Motor neuron (in vitro differentiated cells): ENCODE measurements at places on chromosomes 7 and 10. TPM values are rescaled to one million over a fixed set of nuclear protein-coding genes. Genes with fewer than 3 reads are reported as not detected.

DNA sequence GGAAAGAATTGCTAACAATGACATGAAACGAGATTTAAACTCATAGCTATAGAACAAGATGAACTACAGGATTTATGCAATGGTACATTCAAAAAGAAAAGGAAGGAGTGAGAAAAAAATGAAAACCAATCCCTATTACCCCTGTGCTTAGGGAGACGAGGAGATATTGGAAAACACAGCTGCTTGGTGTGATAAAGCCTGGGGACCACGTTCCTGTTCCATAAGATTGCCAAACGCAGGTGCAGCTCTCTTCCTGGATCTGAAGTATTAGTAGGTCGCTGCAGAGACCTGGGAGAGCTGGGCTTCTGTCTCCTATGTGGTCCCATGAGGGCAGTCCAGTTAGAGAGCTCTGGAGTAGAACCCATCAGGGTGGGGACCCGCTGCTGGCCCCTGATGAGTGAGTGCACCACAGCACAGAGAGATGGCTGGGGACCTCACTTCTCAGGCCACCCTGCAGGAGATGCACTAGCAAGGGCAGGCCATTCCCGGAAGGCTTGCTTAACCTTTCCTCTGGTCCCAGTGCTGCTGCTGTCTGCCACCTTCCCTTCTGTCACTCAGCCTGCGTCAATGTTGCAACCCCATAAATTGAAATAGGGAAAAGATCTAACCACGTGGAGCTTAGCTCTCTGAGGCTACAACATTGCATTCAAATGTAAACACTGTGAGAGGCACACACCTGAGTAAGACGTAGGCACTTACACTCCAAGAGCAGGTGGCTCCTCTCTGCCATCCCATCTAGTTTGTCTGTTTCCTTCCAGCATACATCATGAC lies 57.9 kb downstream of the MTPN start:
- ATAC-seq = no peak

DNA sequence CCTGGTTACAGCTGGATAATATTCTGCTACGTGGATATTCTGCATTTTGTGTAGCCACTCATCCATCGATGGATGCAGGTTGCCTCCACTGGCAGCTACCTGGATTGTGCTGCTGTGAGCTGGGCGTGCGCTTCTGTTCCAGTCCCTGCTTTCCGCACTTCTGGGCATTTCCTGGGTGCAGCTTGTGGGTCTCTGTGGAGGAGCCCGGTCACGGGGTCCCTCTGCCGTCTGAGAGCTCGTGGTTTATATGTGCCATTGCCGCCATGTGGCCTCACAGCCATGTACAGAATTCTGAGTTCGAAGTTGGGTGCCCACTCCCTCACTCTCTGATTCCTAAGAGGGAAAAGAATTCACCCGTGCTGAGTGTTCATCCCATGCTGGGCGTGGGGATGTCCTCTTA lies 38.3 kb downstream of the JAKMIP3 start:
- ATAC-seq = no peak

- no peak for ATAC-seq
Observed at GRCh38 chr7:7157887-7158271, 24.5 kb upstream of the C1GALT1 start.

- ATAC-seq = no peak
Observed at GRCh38 chr10:10657139-10657760, 360.4 kb upstream of the CELF2 start.

DNA sequence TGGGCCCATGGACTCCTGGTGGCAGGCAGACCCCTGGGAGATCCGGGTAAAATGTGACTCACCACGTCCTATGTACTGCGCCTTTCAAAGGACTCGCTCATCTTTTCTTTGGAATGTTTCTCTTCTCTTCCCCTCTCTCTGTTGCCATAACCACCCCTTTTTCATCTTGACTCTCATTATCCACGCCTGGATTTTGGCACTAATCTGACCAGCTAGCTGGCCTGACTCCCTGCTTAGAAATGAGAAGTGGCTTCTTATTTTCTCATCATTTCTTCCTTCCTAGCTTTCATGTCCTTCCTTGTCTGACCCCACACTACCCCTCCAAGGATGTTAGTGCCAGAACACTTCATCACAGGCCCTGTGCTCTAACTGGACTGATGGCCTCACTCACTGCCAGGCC lies 98.0 kb upstream of the FAM171A1 start:
- ATAC-seq = no peak

- no peak for ATAC-seq
Observed at GRCh38 chr7:143381427-143382125, 431 bp downstream of the ZYX start.

- no peak for ATAC-seq
Observed at GRCh38 chr10:29131952-29132547, 156.8 kb upstream of the LYZL1 start.

DNA sequence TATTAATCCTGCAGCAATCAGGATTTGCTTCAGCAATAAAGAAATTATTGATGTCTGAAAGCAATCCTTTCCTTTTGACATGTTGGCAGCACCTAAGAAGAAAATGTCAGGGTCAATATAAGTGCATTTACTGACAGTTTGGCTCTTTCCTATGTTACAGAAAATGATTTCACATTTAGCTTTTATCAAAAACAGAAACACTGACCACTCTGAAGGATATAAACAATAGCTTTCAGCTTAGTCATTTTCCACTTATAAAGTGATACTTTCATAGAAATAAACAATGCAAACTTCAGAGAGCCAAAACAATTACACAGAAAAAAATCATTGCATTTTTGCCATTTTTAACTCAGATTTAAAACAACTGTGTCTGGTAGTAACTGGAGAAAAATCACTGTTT lies 325.6 kb upstream of the KAT6B start:
- ATAC-seq = no peak

DNA sequence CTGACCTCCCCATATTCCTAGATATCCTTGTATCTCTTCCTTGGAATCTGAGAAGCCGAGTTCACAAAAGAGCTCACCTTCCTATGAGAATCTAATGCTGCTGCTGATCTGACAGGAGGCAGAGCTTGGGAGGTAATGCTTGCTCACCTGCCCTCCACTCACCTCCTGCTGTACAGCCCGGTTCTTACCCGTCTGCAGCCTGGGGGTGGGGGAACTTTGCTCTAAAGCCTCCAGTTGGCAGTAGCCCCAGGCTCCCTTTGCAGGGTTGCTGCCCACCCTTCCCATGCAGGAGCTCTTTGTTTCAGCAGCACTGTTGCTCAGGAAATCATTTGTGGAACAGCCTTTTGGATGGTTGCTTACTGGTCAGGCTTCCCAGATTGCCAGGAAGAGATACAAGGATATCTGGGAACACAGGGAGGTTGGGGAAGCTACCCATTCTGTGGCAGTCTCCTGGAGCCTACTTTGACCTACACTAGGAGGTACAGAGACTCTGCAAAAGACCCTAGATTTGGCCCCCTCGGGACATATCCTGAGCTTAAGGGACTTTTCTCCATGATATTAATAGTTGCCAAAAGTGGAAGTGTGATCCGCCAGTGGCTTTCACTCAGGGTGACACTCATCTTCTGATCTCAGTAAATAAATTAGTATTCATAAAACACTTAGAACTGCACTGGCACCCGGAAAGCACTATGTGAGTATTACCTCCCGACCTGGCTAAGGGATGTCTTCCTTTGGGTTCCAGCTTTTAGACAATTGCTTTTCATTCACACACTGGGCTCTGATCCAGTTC lies 363.7 kb upstream of the PODXL start:
- ATAC-seq = no peak

- no peak for ATAC-seq
Observed at GRCh38 chr10:130749911-130750310, 561.6 kb downstream of the TCERG1L start.

DNA sequence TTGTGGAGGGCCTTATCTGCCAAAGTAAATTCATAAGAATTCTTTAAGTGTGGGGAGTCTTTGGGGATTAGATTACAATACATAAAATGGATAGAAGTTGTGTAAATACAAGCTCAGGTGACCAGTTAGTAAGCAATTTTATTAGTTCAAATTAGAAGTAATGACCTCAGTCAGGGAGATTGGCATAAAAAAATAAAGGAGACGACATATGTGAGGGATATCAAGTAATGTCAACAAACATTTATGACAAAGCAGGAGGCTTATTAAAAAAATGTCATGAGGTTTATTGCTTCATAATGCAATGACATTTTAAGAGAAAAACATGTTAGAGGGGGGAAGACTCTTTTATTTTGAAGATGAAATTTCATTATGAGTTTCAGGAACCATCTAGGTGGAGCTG lies 1137.0 kb upstream of the PHF14 start:
- ATAC-seq = no peak

GRCh38 chr7:92678291-92678920 lies 88.2 kb upstream of the FAM133B start:
- no peak for ATAC-seq

GRCh38 chr10:54576541-54576940 lies 224.5 kb downstream of the PCDH15 start:
- no peak for ATAC-seq

- ATAC-seq = no peak
Observed at GRCh38 chr10:121854809-121855445, 72.9 kb downstream of the ATE1 start.

DNA sequence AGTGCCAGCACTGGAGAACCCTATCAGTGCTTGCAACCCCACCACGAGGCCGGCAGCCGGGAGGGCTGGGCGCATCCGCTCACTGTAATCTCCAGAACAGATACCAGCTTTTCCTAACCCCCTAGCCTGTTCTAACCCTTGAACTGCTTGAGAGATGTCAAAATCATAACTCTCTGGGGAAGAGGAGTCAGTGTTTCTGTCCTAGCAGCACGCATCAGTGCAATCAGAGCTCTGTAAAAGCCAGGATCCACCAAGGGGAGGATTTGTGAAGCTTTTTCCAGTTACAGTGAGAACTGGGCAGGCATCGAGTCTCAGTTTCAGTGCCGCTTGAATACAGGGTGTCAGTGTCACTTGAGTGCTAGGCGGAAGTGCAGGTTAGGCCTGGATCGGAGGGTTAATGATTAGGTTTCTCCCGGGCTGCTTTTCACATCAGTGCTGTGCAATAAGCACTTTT lies 104.5 kb upstream of the INSYN2A start:
- no peak for ATAC-seq

DNA sequence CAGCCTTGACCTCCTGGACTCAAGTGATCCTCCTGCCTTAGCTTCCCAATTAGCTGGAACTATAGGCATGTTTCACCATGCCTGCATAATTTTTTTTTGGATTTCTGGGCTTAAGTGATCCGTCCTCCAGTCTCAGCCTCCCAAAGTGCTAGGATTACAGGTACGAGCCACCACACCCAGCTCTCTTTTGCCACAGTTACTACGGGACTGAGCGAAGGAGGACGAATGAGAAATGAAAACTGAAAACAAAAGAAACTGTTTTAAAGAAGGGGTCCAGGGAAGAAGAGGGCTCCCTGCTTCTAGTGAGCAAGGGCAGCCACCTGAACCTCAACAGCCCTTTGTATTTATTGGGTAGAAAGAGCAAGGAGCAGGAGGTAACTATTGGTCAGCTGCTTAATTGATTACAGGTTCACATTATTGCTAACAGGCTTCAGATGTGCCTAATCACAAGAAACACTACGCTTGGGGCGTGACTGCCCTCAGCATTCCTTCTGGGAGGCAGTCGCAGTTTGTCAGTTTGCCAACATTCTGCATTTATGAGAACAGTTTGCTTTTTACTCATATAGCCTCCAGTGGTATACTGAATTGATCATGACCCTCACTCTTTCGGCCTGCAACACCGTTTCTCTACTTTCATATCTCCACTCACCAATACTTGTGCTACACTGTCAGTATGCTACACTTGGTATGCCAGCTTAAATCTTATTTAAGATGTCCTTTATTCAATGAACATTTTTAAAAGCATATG lies 676.8 kb downstream of the DNAJB9 start:
- ATAC-seq = no peak

DNA sequence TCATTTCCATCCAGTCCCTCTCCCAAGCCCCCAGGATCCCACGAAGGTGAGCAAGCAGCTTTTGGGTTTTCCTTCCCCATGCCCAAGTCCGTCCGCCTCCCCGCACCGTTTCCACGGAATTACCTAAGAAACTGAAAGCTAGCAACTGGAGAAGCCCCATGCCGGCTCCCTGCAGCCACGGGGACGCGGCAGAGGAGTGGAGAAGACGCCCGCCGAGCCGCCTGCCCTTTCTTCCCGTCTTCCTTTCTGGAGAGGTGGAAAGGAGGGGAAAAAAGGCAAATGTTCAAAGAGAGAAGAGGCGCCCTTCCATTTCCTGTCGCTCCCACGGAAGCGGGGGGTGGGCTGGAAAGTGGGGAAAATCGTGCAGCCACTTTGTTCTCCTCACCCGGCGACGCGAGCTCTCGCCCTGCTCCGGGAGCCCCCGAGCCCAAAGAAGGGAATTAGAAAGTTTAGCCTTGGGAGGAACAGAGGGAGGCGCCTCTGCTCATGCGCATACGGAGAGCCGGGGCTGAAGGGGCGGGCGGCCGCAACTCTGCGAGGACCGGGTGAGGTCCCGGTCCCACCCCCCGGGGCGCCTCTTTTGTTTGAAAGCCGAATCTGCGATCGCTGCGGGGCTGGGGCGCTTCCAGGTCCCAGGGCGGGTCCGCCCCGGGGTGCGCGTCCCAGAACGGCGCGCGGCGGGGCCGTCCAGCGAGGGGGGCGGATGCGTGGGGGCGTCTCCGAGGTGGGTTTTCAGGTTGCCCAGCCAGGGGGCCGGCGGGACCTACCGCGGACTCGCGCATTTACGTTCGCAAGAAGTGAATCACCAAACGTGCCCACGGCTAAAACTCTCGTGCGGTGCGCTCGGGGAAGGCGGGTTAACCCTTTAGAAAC lies at the start of gene LAMB1:
Gene LAMB1, minus strand, starts transcription at position 436 of the 873 bp plus-strand sequence. Its CDS starts 276 bp downstream, at position 160.
- peak; percentile 70 for ATAC-seq

- no peak for ATAC-seq
Observed at GRCh38 chr7:107090457-107090856, 46.0 kb downstream of the PRKAR2B start.

- peak; percentile 40 for ATAC-seq
Observed at GRCh38 chr7:148395352-148395811, 195.2 kb upstream of the C7orf33 start.

DNA sequence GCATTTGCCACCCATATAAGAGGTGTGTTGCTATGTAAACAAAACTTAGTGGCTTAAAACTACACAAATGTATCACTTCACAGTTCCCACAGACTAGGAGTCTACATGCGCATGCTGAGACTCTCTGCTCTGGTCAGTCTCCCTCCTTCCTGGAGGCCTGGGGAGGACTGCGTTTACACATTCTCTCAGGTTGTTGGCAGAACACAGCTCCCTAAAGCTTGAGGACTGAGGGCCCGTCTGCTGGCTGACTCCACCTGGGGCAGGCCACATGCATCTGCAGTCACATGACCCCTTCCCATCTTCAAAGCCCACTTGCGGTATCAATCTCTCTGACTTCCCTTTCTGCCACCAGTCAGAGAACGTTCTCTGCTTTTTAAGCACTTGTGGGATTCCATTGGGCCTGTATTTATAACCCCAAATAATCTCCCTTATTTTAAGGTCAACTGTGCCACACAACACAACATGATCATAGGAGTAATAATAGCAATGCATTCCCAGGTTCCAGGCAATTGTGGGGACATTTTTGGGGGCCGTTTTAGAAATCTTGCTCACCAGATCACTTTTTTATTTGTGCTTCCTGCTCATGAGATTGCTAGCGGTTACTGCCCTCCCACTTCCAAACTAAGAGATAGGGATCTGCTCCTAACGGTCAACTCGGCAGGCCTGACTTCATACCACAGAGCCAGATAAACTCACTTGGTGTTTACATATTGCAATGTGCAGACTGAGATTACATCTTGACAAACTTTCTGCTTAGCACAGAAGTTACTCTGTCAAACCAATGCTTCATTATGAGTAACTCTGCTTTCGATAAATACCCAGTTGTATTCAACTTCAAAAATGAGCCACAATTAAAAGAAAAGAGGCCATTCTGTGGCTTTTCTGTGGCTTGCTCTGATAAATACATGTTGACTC lies 96.3 kb downstream of the ALOX5 start:
- peak; percentile 56 for ATAC-seq

The BMPR1A gene
- total RNA-seq = 15.8 and 16.5 TPM in 2 replicates

The CPN1 gene
- total RNA-seq = not detected in 2 replicates

The FANK1 gene
- total RNA-seq = 5.3 and 5.9 TPM in 2 replicates

The NRG3 gene
- total RNA-seq = 14.0 and 14.8 TPM in 2 replicates

The FAM241B gene
- 1.7 and 2.3 TPM in 2 replicates for total RNA-seq

The NRF1 gene
- total RNA-seq = 7.1 and 10.0 TPM in 2 replicates
